Muscle of leg (tissue), 16 donors: ENCODE measurements at places on chromosomes 6 and 20. TPM values are rescaled to one million over a fixed set of nuclear protein-coding genes. Genes with fewer than 3 reads are reported as not detected.

Gene NRSN1
- polyA plus RNA-seq = not detected

Gene PLCB4
- 3.2 TPM for polyA plus RNA-seq

Gene LRRC73
- 0.24 TPM for polyA plus RNA-seq

Gene TEAD3
- polyA plus RNA-seq = 47.5 TPM

Gene PAK1IP1
- 15.8 TPM for polyA plus RNA-seq

Gene PNPLA1
- polyA plus RNA-seq = 0.11 TPM

Gene SMIM29
- polyA plus RNA-seq = 10.0 TPM

Gene VSX1
- not detected for polyA plus RNA-seq

Gene SCRT2
- not detected for polyA plus RNA-seq

Gene THBD
- polyA plus RNA-seq = 8.3 TPM

Gene ZBTB24
- polyA plus RNA-seq = 4.8 TPM

Gene FAM50B
- polyA plus RNA-seq = 6.2 TPM

Gene NFKBIE
- 6.6 TPM for polyA plus RNA-seq

Gene ZSCAN12
- 4.6 TPM for polyA plus RNA-seq
